Activated naive CD4-positive, alpha-beta T cell (primary cell): ENCODE measurements at places on chromosomes 7 and 10.

GRCh38 chr7:121330053-121330833 is 1.4 kb downstream of the WNT16 start:
- no peak for DNase-seq

DNA sequence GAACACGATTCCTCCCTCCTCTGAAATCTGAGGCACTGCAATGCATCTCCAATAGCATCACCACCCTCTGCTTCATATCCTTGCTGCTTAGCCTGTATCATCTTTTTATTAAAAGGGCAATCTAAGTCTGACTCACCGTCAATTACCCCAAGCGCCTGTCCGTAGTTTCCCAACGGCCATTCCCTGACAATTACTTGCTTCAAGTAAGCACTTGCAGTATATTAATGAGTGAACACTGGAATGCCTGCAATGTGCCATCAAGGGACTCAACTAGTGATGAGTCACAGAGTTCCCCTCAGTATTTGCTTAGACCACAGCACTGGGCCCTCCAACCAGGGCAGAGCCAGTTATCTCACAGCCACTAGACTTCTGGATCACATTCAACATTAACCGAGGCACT is 19.5 kb upstream of the PPP1R3C start:
- DNase-seq = no peak

DNA sequence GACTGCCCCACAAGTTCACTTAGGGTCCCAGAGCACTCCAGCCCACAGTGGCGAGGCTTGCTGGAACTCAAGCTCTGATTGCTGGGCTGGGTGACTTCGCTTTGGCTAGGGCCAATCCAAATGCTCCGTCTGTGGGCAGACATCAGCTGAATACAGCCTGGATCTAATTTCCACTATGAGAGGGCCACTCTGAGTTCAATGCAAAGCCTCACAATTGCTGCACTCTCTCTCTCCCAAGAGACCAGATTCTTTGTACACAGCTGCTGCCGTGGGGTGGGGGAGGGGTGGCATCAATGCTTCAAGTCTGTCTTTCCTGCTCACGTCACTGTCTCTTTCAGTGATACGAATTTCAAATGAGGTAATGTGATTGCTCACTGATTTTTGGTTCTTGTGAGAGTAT is 47.3 kb upstream of the BPGM start:
- no peak for DNase-seq

GRCh38 chr10:94213980-94214379 is 148.8 kb downstream of the NOC3L start:
- no peak for DNase-seq

- DNase-seq = no peak
These were observed 62.1 kb downstream of the CRPPA start for GRCh38 chr7:16359216-16359615.

GRCh38 chr10:11192304-11193000 is 174.8 kb downstream of the CELF2 start:
- no peak for DNase-seq

- DNase-seq = no peak
These were observed 168.4 kb downstream of the SORCS3 start for GRCh38 chr10:104809288-104810090.

DNA sequence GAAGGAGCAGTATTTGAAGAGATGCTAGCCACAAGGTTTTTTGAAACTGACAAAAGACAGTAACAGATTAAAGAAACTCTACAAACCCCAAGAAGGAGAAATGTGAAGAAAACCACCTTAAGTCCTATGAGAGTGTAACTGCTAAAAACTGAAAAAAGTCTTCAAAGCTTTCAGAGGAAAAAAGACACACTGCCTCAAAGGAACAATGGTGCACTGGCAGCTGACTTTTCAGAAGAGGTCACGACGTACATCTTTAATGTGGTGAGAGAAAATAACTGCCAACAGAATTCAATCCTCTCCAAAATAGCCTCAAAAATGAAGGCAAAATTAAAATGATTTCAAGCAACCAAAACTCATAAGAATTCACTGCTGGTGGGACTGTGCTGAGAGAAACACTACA is 94.0 kb downstream of the VIPR2 start:
- no peak for DNase-seq

DNA sequence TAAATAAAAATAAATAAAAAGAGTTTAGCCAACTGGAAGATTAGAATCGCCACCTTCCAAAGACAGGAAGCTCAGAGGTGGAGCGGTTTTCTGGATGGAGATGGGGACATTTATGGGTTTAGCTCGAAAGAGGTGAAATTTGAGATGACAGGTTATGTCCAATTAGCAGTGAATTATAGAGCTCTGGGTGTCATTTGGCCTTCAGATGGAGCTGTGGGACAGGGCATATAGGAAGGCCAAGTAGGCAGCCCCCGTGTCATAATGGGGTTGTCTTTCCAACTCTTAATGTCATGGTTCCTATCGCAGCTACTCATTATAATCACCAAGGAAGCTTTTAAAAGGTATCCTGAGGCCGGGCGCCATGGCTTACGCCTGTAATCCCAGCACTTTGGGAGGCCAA is 21.0 kb upstream of the EEPD1 start:
- no peak for DNase-seq

GRCh38 chr7:48505051-48505450 is 333.8 kb downstream of the ABCA13 start:
- no peak for DNase-seq

DNA sequence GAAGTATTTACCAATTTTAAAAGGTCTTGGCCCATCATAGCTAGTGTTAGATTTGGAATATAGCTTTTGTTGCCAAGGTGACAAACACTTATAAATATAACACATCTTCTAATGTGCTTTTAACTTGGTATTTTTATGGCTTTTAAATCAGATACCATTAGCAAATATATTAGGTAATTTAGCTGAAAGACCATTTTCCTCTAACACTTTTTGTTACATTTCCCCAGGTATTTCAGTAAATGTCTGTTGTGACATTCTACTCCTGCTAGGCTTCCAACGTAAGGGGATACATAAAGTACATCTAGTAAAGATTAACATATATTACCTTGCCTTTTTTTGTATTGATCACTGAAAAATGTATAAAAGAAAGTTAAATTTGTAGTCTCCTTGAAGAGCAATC is 75.0 kb upstream of the SEM1 start:
- no peak for DNase-seq

GRCh38 chr10:67246066-67246555 is 320.3 kb downstream of the LRRTM3 start:
- DNase-seq = no peak

DNA sequence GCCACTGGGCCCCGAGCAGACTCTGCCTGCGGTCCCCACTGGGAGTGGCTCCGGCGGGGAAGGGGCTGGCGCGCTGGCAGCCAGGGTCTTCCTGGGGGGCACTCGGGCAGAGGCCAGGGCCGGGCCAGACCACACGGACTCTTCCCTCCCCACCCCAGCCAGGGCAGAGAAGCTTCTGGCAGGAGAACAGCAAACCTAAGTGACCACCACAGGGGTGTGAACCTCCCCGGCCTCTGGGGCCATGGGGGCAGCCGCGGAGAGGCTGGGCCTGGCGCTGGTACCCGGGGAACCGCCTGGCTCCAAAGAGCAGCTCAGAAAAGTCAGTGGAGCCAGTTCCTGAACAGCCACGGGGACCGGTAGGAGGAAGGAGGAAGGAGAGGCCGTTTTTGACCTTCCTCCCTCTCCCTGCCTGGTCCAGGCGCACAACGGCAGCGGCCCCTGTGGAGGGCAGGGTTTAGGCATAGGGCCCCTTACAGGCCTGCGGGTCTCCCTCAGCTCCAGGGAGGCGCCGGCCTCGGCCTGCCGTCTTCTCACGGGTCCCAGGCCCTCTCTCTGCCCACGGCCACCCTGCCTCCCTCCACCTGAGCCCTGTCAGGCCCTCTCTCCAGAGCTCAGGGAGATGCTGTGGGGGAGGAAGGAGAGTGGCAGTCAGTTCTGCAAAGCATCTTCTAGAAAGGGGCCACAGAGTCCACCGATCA is 51.8 kb downstream of the TMEM209 start:
- DNase-seq = no peak
